ENCODE measurements at places on chromosomes 16 and 17. TPM values are rescaled to one million over a fixed set of nuclear protein-coding genes. Genes with fewer than 3 reads are reported as not detected.

STAC2 gene
- not detected for total RNA-seq

CES5A gene
- not detected for total RNA-seq

ECI1 gene
- 19.2 TPM for total RNA-seq

CD300E gene
- total RNA-seq: not detected

NXPH3 gene
- total RNA-seq: 1.5 TPM

LITAFD gene
- total RNA-seq: not detected

MYH8 gene
- total RNA-seq: not detected

EME1 gene
- total RNA-seq: 2.9 TPM

THOC6 gene
- 24.1 TPM for total RNA-seq

NHERF2 gene
- 52.4 TPM for total RNA-seq

FBXO39 gene
- total RNA-seq: 7.1 TPM

KRTAP4-5 gene
- total RNA-seq: not detected

TNFSF13 gene
- total RNA-seq: 0.81 TPM

NPIPA1 gene
- total RNA-seq: 21.5 TPM

Measured in bladder microvascular endothelial cell (primary cell).